ENCODE measurements at places on chromosomes 5 and 9.

DNA sequence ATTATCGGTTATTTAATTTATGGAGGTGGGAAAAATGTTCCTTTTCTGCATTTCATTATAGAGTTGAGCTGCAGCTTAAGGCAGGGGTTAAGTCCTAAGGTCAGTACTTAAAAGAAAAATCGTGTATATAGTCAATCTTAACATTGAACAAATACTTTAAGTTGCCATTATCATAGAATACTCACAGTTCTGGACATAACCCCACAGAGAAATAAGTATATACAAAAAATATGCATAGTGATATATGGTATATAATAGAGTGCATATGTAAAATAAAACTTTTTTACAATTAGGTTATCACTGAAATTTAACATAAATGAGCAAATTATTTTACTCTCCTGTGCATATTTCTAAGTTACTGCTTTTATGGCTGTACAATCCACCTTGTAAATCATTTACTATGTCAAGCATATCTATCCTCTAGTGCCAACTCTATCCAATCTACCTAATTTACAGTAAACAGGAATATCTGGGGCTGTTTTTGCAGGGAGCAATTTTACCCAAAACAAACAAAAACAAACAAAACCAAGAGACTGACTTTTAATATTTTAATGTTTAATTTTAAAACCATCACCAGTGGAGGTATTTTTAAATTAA, 28.8 kb downstream of the TTC39B start:
- no peak for DNase-seq

DNA sequence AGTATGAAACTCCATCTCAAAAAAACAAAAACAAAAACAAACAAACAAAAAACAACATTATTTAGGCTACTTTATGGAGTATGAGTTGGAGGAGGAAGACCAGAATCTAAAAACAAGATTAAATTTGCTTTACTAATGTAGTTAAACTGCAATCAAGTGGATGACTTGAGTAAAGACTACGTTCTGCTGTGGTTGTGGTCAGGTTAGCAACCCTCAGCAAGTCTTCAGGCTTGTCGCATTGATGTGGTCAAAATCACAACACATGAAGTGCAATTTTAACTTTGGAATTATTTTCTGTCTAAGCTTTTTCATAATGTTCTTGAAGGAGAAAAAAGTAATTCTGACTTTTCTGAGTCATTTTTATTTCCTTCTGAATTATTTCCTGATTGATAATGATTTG, 43.1 kb downstream of the PDE6A start:
- no peak for DNase-seq

DNA sequence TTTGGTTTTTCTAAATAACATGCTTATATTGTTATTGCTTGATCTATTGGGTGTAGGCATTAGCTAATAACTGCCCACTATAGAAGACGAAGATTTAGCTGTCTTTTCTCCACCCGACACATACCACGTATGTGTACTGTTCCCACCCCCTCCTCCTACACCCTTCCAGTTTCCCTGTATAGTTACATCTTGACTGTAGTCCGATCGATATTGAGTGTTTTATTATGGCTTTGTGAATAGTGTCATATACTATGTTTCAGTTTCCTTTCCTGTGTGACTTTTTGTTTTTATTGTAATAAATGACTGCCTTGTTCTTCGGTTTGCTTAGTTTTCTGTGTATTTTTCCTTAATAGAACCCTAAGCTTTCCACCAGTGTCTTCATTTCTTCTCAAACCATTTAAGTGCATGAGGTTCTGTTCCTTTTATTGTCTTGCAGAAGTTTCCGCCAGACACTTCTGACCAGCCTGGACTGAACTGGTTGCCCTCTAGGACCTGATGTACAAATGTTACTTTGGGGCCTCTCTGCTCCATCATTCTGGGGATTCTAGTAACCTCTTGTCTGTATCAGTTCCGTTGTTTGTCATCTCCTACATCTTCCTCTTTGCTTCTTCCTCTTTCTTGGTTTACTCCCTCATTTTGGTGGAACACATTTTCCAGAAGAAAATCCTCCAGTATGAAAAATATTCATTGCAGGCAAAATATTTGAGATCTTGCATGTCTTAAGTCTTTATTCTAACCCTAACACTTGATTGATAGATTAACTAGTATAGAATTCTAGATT, 61.8 kb downstream of the PRKACG start:
- DNase-seq, result no peak

DNA sequence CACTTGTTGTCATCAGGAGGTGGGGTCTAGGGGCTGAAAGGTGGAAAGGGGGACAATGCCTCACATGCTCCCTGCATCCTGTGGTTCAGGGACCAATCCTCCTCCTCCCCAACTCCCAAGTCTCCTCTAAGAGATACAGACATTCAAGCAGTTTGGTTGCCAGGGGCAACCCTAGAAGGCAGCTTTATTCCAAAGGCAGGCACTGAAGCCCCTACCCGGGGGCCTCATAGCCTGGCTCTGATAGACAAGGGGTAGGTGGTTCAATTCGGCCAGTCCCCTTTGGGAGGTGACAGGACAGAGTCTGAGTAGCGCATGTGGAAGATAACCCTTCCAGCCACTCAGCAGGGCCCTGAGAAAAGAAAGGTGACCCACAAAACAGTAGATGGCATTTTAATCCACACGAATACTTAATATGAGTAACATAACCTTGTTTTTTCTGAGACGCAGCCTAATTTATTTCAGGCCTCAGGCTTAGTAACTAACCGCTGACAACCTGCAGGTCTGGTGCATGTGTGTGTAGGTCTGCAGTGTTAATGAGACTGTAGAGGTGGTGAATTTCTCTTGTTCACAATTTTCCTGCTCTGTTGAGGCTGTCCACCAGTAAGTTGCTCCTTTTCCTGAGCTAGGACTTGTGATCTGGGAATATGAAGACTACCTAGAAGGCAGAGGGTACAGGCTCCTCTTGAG, 31.3 kb upstream of the HSPA9 start:
- DNase-seq, result no peak

- DNase-seq, result no peak
Observed at GRCh38 chr9:134492721-134493460, 148.7 kb upstream of the COL5A1 start.

DNA sequence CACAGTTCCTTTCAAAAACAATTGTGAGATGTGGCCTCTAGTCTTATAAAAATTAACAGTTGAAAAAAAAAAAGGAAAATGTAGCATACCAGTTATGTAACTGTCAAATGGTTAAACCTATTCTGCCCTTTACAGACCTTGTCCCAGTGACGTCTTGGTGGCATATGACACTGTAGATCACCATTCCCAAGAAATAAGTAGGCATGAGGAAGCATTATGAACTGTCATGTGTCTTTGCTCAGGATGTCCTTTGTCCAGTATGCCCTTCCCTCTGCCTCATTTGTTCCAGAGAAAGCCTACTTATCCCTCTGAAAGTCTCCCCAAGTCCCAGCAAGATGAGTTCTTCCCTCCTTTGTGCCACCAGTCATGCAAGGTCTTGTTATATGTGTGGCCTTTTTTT, 63.2 kb downstream of the PAM start:
- no peak for DNase-seq

DNA sequence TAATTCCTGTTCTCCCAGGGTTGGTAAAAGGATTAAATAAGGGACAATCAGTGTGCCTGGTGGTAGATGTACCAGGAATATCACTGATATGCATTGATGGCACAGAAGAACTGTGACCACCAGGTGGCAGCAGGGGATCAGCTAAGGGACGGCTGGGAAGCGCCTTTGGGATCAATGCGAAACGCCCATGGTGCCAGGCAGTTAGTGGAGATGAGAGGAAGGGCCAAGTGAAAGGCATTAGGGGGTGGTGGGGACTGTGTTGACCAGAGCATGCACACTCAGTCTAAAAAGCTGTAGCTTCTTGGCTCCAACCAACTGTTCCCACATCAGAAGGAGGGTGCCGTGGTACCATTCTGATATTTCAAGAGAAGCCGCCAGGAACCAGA, 55.6 kb downstream of the ARHGEF37 start:
- peak; percentile 29 for DNase-seq

GRCh38 chr9:93261735-93262523, 78.0 kb downstream of the WNK2 start:
- no peak for DNase-seq

GRCh38 chr5:146307796-146308195, 30.8 kb upstream of the POU4F3 start:
- no peak for DNase-seq

DNA sequence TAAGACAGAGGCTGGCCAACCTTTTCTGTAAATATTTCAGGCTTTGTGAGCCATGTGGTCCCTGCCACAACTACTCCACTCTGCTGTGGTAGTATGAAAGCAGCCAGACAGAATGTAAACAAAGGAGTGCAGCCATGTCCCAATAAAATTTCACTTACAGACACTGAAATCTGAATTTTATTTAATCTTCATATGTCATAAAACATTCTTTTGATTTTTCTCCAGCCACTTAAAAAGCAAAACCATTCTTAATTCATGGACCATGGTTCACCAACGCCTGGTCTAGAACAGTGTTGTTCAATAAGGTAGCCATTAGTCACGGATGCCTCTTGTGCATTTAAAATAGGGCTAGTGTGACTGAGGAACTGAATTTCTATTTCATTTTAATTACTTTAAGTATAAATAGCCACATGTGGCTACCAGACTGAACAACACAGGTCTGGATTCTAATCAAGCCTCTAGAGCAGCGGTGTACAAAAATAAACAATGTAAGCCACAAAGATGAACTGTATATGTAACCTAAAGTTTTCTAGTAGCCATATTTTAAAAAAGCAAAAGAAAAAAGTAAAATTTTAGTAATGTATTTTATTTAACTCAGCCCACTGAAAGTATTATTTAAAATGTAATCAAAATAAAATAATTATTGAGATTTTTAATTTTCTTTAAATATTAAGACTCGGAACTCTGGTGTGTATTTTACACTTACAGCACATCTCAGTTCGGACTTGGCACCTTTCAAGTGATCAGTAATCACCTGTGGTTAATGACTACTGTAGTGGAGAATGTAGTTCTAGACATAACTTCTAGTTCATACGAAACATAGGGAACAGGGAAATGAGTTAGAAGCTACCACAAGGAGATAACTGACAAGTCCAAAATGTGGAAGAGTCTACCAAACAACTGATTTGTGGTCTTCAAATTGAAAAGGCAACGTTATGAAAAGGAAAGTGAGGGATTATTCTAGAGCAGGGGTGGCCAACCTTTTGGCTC, 14.3 kb downstream of the GEMIN5 start:
- DNase-seq, result no peak

GRCh38 chr5:175133185-175133584, 310.8 kb downstream of the DRD1 start:
- DNase-seq, result no peak

- no peak for DNase-seq
Observed at GRCh38 chr9:14301006-14301405, 12.9 kb downstream of the NFIB start.

DNA sequence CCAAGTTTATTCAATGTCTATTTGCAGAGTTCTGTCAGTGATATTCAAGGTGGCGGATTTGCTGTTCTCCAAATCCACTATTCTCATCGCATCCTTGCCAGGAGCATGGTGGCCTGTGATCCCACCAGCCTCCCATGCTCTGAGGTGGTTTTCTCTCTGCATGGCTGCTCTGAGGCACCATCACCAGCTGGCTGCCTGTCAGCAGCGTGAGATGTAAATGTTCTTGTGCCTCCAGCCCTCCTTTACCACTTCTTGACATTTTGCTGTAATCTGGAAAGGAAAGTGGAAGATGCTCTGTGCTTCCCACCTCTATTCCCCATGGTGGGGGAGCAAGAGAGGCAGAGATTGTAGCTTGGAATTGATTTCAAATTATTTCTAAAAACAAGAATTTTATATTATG, 293.6 kb upstream of the SLC24A2 start:
- no peak for DNase-seq

DNA sequence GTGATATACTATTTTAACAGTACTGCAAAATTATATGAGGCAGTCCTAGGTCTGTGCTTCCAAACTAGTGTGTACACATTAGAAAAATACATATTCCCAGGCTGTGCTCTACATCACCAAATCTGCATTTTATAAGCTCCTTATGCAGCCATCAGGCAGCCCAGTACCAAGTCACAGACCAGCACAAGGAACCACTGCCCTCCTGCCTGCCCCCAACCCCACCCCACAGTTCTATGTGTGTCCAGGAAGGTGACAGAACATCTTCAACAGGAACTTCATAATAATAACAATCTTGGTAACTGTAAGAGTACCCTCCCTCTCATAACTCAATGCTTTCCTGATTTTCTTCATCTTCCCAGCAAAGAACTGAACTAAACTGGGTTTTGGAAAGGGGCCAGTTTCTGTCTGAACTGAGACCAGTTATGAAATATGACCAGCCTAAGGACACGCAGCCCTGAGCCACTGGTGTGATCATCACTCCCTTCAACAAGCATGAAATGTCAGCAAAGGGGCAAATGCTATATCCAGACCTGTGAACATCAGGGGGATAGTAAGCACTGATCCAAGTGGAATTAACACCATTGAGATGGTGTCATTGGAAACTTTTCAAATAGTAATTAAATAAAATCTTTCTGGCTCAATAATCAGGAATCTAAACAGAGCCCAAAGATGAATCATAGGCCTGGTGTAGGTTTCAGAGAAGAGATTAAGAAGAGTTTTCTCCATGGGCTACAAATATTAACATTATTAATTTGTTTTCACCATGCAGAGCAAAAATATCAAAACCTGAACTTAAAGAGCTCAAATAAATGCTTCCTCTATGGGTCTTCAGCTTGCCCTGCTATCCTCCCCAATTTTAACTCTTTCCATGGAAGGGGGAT, 82.1 kb downstream of the DPYSL3 start:
- DNase-seq, result no peak

GRCh38 chr5:157997991-157998504, 139.1 kb upstream of the CLINT1 start:
- no peak for DNase-seq

DNA sequence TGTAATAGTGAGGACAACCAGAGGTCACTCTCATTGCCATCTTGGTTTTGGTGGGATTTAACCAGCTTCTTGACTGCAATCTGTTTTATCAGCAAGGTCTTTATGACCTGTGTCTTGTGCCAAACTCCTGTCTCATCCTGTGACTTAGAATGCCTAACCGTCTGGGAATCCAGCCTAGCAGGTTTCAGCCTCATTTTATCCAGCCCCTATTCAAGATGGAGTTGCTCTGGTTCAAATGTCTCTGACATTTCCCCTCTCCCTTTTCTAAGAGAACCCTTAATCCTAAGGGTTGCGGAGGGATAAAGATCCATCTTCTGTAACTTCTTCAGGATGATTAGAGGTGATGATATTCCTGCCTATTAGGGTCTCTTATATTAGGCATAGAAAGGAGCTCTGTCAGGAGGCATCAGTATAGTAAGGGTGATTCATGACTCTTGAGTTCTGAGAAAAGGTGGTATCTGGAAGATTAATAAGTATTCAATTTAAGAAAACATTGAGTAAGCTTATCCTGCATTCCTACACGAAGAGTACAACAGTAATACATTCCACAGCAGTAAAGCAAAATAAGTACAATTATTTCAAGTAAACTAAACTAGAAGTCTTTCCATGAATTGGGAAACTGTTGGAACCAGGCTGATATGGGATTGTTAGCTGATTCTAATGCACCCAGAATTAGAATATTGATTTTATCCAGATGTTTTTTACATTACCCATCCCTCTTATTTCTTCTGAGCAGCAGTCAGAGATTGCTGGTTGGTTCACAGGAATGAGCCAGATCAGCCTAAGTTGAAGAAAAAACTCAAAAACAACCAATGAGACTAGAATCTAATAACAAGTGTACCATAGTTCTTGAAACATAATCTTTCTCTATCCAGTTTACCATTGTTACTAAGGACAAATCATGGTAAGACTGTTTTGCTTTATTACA, 39.9 kb downstream of the SHC3 start:
- no peak for DNase-seq

GRCh38 chr9:112654282-112654681, 63.6 kb downstream of the INIP start:
- DNase-seq, result no peak

- DNase-seq, result no peak
Observed at GRCh38 chr5:139064613-139065012, 133.6 kb downstream of the SIL1 start.

- DNase-seq, result no peak
Observed at GRCh38 chr5:132033122-132033521, 21.7 kb upstream of the ACSL6 start.

All from T1000 (cell line).